ENCODE measurements at places on chromosomes 7 and 10.

- DNase-seq = no peak
These were observed 42.5 kb upstream of the KCNMA1 start for GRCh38 chr10:77680065-77680464.

- DNase-seq = no peak
These were observed 282.6 kb upstream of the LRRN3 start for GRCh38 chr7:110808361-110808760.

- no peak for DNase-seq
These were observed 12.8 kb downstream of the WDR86 start for GRCh38 chr7:151397026-151397425.

GRCh38 chr7:124773339-124773738, 7.7 kb upstream of the GPR37 start:
- DNase-seq = no peak

DNA sequence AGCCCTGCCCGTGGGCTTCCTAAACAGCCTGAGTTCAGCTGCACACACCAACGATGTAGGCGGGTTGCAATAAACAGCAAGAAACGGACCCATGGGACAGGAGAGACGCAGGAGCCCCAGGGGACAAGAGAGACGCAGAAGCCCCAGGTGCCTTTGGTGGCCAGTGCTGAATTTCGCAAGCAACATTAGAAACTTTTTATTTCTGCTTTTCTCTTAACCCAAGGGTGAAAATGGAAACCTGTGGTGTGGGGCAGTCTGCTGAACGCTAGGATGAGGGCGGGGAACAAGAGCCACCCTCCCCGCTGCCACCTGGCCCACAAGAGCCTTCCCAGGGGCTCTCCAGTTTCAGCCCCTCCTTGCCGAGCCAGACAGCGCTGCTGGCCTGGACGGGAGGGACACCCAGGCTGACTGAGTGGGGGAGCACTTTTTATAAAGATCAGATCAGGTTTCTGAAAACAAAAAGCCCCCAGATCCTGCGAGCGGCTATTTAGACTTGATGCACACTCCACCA, 20.0 kb upstream of the GPR146 start:
- DNase-seq = no peak

- peak; percentile 17 for DNase-seq
These were observed 118.5 kb downstream of the AMPH start for GRCh38 chr7:38512704-38513103.

All from bronchial epithelial cell (primary cell).